ENCODE measurements at places on chromosomes 1 and 21.

- no peak for DNase-seq
Measured at GRCh38 chr21:44448651-44449131, 6.6 kb upstream of the LRRC3 start.

- no peak for DNase-seq
Measured at GRCh38 chr1:22875841-22876240, 96.8 kb downstream of the LACTBL1 start.

- DNase-seq: no peak
Measured at GRCh38 chr1:25617625-25618432, 1.2 kb downstream of the MAN1C1 start.

- DNase-seq: peak; percentile 20
Measured at GRCh38 chr1:108590441-108590840, 30.5 kb downstream of the EEIG2 start.

- DNase-seq: no peak
Measured at GRCh38 chr1:56461158-56462127, 117.9 kb downstream of the PLPP3 start.

- DNase-seq: peak; percentile 31
Measured at GRCh38 chr1:37930246-37931101, 16.4 kb downstream of the INPP5B start.

DNA sequence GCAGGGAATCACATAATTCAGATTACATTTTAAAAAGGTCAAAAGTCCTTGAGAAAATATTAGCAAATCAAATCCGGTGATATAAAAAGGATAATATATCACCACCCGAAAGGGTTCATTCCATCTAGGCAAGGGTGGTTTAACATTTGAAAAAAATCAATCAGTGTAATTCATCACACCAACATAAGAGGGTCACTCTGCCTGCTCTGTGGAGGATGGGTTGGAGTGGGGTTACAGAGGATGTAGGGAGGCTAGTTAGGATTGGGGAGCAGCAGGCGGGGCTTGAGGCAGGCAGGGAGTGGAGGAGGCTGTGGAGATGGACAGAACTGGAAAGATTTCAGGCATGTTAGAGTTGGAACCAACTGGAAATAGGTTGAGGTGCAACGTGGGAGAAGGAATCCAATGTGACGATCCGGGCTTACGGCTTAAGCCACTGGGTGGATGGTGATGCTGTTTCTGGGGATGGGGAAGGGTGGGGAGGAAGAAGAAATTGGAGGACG is 12.5 kb downstream of the ADORA1 start:
- DNase-seq: no peak

DNA sequence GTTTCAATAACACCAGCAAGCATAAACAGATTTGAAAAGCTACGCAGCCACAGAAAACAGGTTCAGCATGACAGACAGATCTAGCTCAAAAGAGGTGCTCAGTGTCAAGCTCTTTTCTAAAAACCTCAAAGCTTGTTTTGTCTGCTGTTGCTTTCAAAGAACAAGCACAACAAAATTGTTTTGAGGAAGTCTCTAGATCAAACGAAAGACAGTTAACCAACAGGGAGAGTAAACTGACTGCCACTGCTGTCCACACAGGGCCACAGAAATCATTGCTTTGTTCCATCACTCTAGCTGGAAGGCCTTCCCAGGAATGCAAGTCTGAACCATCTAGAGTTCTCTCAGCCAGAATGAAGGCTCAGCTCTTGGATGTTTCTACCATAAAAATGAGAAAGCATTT is 12.8 kb downstream of the APP start:
- DNase-seq: no peak

GRCh38 chr21:41045534-41046268 is 122.3 kb upstream of the BACE2 start:
- no peak for DNase-seq

DNA sequence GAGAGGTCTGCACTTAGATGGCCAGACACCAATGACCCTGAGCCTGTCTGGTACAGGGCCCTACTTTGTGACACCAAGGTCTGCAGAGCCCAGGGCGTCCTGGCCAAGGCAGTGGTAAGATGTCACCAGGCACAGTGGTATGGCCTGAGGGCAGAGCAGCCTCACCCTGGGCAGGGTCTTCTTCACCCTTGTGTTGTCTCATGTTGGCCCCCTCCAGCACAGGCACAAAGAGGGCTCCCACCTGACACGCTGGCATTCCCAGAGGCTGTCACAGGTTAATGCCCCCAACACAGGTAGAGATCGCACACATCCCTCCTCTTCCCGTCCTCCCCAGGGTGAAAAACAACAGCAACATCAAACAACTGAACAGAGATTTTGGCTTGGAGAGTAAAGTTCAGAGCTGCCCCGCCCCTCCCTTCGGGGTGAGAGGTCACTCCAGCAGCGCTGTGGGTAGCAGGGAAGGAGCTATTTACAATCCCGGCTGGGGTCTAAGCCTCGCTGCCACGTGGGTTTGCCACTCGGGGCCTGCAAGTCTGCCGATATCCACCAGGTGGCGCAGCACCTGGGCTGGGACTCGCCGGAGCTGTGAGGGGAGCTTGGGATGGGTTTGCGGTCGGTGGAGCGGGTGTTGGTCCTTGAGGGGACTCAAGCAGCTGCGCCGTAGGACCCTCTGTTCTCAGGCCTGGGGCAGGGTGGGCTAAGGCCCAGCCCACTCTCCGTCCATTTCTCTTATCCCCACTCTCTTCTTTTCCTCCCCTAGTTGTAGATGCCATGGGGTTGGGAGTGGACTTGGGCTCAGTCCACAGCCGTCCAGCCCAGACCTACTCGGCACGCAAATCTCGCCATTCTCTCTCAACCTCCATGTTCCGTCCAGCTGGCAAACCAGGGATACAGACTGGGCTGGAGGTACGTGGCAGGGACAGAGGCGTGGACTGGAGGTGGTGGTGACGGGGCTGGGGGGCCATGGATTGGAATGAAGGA is 12.7 kb downstream of the EFNA3 start:
- DNase-seq: peak; percentile 67

DNA sequence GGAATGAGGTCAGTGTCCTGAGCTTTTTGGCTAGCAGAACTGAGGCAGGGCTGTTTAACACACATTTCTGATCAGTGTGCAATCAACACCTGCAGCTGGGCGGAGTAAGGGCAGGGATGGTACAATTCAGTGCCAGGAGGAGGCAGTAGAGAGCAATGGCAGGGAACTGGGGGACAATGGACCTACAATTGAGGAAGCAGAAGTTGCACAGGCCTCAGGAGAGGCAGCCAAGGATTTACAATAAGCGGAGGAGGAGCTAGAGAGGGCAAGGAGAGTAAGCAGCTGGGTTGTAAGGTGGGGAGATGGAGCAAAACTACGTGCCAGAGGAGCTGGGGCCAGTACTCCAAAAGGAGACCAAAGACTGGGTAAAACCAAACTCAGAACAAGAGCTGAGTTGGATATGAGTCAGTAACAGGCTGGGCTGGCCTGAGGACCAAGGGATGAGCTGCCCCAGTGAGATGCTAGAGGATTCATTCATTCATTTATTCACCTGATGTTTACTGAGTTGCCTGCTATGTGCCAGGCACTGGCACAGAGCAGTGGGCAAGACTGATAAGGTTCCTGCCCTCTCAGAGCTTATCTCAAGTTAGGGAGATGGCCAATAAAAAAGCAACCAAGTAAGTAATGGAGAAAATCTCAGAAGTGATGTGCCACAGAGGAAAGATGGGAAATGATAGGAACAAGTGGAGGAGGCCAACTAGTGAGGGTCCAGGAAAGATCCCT is 10.4 kb upstream of the GALE start:
- DNase-seq: no peak

GRCh38 chr1:48701445-48701844 is 75.2 kb downstream of the BEND5 start:
- DNase-seq: no peak

GRCh38 chr1:231376875-231377549 is 38.9 kb downstream of the SPRTN start:
- no peak for DNase-seq
